Activated CD4-positive, alpha-beta T cell treated with anti-CD3 and anti-CD28 coated beads, Interleukin-2, amount 50 U/mL, for 48 hours (primary cell): ENCODE measurements at places on chromosomes 7 and 10.

- no peak for DNase-seq
These were observed 326.4 kb downstream of the KCNMA1 start for GRCh38 chr10:77311186-77311585.

DNA sequence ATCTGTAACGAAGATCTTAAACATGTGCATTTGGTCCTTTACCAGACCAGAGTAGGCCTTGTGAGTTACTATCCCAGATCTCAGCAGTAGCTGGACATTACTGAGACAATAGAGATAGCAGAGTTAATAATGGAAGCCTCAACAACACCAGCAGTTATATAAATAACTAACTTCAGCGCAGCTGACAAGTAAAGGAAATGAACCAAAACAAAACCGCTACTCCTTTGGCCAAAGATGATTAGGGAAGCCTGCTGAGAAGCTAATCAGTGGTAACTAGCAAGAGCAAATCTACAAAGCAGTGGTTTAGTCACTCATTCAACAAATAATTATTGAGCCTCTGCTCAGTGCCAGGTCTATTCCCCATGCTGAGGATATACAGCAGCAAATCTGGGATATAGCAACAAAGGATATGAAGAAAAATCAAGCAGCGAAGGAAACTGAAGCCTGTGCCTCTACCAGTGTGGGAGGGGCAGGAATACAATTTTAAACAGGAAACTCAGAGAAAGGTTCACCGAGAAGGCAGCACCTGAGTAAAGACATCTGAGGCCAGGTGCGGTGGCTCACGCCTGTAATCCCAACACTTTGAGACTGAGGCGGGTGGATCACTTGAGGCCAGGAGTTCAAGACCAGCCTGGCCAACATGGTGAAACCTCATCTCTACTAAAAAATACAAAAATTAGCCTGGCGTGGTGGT lies 103.6 kb downstream of the ELMO1 start:
- no peak for DNase-seq

GRCh38 chr7:33411020-33411419 lies 281.7 kb downstream of the BBS9 start:
- no peak for DNase-seq

DNA sequence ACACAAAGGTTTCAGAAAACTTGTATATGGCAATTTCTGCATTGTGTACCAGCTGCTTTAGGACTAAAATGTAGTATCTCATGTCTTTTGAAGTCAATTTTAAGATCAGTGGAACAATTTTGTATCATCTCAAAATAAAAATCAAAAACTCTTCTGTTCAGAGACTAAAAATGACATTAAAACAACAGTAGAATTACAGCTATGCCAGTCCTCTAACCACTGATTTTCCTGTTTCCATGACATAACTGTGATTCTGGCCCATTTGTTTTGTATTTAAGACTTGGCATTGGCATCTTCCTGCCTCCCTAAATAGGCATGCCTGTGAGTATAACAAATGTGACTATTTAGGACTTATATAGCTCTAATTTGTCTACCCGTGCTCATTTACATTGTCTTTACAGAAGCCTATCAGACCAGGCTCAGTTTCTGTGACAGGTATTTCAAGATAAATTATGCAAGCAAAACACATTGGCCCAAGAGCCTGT lies 29.1 kb upstream of the VPS41 start:
- DNase-seq, result no peak

- no peak for DNase-seq
These were observed 26.7 kb downstream of the ERCC6 start for GRCh38 chr10:49512121-49512809.

DNA sequence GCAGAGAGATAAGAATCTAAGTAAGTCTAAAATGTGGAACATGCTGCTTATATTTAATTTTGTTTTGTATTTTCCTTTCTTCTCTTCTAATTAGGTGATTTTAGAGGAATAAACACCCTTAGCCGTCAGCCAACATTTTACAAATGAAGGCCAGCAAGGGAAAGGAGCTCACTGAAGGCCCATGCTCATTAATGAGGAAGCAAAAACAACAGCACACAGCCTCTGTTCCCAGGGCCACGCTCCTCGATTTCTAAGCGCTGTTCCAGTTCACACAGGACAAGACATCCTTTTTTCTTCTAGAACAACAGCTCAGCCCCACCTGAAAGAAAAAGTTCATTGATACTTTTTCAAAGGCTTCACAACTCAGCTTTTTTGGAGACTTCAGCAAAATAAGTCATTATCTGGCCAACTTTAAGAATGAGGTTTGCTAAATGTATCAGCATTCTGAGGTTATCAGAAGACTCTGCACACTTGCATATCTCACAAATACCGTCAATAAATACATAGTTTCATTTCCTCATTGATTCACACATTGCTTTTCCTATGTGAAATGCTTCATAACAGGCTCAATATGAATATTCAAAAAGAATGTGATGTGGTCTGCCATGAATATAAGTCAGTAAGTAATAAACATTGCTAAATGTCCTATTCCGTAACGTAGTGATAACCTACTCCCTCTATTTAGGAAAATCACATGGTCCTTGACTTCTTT lies 34.8 kb upstream of the SFMBT2 start:
- DNase-seq, result no peak
